GM06990 (cell line): ENCODE measurements at places on chromosomes 2 and 18.
A peak's percentile ranks its signal among the peaks of the same experiment; 100 is the strongest.

DNA sequence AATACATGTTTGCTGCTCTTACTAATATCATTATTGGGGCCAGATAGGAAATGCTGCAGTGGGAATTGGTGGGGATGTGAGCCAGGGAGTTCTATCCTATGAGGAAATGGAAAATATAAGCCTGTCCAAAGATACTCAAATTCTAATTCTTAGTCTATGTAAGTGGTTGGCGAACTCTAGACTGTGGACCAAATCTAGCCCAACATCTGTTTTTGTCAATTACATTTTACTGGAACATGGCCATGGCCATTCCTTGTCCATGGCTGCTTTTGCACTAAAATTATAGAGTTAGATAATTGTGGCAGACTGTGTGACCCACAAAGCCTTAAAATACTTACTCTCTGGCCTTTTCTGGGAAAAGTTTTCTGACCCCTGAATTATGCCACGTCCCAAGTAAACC, 113.3 kb downstream of the MGAT5 start:
- DNase-seq: no peak

DNA sequence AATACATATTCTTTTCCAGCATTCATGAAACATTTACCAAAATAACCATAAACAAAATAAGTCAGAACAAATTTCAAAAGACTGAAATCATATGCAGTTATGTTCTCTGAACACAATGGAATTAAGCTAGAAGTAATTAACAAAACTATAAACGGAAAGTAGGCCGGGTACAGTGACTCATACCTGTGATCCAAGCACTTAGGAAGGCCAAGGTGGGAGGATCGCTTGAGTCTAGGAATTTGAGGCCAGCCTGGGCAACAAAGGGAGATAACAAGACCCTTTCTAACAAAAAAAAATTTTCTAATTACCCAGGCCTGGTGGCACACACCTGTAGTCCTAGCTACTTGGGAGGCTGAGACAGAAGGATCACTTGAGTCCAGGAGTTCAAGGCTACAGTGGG, 14.9 kb downstream of the ATAD2B start:
- DNase-seq: no peak

GRCh38 chr2:143530758-143531157, 401.5 kb downstream of the ARHGAP15 start:
- no peak for DNase-seq

- peak; percentile 16 for DNase-seq
Observed at GRCh38 chr2:210626849-210627248, 70.5 kb downstream of the CPS1 start.

- no peak for DNase-seq
Observed at GRCh38 chr2:204849892-204850291, 304.6 kb downstream of the PARD3B start.

DNA sequence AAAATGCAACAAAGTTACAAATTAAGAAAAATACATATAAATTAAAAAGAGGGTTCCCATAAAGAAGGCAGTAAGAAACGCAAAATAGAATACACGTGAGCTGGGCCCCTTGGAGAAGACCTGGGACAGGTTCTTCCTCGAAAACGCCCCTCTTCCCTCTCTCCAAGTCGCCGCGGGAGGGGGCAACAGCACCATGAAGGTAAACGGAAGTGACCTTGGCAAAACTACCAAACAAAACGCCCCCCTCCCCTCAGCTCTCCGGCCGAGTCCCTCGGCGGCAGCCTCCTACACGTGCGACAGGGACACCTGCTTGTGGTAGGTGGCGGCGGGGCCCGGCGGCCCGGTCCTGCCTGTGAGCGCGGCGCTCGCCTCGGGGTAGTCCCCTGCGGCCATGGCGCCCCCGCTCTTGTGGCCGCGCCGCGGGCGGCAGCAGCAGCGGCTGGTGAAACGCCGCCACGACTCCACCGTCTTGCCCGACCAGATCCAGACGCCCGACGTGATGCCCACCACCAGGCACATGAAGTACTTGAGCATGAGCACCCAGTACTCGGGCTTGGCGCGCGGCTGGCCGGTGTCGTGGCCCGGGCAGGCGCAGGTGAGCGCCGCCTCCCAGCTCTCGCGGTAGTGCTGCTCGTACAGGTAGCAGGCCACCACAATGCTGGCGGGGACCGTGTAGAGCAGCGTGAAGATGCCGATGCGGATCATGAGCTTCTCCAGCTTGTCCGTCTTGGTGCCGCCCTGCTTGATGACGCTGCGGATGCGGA, 2.8 kb downstream of the FZD5 start:
- peak; percentile 37 for DNase-seq

DNA sequence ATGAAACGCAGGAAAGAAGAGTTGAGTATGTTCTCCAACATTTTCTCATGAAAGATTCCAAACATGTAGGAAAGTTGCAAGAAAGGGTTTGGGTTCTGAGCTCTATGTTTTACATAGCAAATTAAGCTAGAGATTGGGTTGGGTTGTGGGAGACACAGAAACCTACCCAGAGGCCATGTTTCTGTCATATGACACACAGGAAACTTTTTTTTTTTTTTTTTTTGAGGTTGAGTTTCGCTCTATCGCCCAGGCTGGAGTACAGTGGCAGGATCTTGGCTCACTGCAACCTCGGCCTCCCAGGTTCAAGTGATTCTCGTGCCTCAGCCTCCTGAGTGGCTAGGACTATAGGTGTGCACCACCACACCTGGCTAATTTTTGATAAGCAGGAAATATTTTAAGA, 57.6 kb downstream of the DOCK10 start:
- no peak for DNase-seq

GRCh38 chr2:53949457-53949856, 21.3 kb downstream of the PSME4 start:
- no peak for DNase-seq

DNA sequence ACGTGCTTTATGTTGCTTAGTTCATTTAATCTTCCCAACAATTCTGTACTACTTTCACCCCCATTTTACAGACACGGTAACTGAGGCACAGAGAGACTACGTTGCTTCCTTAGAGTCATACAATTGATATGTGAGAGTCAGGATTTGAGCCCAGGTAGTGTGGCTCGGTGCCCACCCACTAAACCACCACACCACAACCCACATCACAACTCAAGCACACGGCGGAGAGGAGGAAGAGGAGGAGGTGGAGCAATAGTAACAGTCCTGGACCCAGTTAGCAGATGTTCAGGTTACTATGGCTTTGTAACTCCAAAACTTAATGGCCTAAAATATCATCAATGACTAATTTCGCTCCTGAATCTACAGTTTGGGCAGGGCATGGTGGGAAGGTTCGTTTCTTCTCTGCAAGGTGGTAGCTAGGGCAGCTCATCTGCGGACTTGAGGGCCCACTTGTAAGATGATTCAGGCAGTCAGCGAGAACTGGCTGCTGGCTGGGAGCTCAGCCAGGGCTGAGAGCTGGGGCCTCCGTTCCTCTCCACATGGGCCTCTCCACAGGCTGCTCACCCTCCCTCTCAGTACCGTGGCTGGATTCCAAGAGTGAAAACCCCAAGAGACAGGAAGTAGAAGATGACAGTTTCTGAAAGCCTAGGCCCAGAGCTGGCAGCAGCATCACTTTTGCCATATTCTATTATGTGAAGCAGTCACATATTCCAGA, 167.1 kb downstream of the ZFP36L2 start:
- peak; percentile 63 for DNase-seq

- DNase-seq: no peak
Observed at GRCh38 chr2:179860255-179861026, 971 bp downstream of the ZNF385B start.

- no peak for DNase-seq
Observed at GRCh38 chr2:152420363-152420762, 85.4 kb downstream of the FMNL2 start.

DNA sequence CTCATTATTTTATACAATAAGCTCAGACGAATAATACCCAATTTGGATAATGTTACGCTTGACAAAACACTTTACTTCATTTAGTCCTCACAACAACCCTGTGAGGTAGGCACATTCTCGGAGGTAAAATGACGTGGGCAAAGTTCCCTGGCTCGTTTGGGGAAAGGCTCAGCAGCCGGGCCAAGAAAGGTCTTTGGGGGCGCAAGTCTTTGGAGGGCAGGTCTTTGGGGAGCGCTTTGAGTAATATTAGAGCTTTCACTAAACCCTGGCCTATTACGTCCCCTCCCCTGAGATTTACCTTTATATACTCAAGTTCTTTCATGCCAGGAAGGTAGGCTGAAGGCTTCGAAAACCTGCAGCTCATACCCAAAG, 427 bp downstream of the RBKS start:
- no peak for DNase-seq

GRCh38 chr2:65370387-65371073, 61.9 kb downstream of the SPRED2 start:
- no peak for DNase-seq

DNA sequence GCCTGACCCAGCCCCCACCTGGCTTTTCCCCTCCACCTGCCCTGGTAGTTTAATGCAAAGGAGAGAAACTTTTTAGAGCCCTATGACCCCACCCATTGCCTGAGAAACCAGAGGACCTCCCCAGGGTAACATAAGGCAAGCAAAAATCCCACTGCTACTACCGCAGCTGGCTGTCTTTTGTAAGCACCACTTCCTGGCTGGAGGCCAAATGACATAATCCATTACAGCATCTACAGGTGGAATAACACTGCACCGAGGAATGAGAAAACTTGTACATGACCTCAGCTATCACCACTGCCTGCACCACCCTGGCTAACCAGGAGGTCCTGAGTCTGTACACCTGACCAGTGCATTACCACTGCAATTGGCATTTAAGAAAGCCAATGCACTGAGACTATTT, 149.6 kb upstream of the GALNT5 start:
- no peak for DNase-seq

GRCh38 chr2:69180227-69180626, 167.2 kb downstream of the ANTXR1 start:
- DNase-seq: no peak

DNA sequence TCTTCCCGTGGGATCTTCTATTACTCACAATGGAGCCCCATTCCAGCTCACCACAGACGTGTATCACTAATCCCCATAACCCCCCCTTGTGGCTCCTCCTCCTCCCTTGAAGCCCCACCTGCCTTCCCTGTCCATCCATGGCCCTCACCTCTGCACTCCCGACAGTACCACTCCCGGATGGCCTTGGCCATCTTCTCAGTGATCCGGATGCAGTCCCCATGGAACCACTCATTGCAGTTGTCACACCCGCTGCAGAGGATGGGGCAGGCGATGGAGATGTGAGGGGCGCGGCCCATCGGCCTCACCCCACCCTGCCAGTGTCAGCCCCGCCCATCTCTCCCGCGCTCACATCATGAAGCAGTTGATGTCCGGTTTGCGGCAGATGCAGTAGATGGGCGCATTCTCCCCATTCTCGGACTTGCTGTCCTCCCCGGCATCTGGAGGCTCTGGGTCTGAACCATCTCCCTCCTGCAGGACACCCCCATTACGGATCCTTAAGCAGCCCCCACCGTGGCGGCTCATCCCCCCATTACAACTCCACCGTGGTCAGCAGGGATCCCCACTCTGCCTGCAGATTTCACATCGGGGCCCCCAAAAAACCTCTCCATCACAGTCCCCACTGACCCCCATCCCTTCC, 983 bp downstream of the CXXC1 start:
- DNase-seq: no peak

DNA sequence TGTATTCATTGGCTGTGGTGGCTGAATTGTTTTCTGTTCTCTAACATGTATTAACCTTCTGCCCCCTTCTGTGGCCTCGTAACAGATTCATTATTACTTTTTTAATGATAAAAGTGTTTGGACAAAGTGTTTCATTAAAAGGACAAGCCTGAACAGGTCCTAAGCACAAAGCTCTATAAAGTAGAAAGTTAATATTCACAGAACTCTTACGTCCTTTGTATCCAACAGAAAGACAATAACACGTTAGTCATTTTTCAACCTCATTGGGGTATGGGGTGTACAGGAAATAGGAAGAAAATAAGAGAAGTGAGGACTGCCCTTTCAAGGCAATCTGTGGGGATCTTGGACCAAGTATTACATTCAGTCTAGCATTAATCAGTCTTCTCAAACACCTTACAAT, 105.5 kb upstream of the RGPD4 start:
- DNase-seq: no peak

DNA sequence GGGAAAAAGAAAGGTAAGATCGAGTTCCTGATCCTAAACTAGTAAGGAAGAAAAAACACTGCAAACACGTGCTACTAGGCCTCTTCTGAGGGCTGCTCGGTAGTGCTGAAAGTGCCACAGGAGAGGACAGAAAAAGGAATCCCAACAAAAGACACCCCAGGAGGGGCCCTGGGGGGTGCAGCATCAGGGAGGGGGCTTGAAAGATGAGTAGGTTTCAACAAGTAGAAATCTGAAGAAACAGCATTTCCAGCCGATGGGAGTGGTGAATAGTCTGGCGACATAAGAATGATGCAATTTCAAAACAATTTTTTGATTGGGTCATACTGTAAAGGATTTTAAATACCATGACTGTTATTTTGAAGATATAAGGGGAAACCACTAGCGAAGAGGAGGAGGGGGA, 98.6 kb downstream of the NOL10 start:
- DNase-seq: no peak

GRCh38 chr2:65293376-65293775, 65.7 kb downstream of the ACTR2 start:
- DNase-seq: no peak

DNA sequence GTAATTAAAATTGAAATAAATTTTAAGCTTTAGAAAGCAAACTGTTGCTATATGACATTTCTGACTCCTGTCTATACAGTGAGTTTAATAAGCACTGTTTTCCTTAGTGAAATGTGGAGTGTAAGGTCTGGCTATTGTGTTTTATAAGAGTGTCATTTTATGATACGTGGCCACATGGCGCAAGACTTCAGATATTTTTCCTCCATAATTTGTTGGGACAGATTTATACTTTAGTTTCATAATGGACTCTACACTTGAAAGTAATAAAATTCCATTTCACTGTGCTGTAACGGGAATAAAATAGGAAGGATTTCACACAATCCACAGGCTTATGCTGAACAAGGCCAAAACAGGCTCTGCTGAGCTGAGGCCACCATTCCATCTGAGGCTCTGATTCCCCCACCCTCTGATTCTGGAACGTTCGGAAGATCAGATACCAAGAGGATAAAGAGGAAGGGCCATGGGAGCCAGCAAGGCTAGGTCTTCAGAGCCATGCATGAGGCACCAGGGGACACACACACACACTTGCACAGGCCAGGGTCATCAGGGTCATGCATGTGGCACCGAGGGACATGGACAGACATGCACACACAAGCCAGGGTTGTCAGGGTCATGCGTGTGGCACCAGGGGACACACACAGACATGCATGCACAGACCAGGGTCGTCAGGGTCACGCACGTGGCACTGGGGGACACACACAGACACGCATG, 35.6 kb downstream of the HDAC4 start:
- DNase-seq: no peak

DNA sequence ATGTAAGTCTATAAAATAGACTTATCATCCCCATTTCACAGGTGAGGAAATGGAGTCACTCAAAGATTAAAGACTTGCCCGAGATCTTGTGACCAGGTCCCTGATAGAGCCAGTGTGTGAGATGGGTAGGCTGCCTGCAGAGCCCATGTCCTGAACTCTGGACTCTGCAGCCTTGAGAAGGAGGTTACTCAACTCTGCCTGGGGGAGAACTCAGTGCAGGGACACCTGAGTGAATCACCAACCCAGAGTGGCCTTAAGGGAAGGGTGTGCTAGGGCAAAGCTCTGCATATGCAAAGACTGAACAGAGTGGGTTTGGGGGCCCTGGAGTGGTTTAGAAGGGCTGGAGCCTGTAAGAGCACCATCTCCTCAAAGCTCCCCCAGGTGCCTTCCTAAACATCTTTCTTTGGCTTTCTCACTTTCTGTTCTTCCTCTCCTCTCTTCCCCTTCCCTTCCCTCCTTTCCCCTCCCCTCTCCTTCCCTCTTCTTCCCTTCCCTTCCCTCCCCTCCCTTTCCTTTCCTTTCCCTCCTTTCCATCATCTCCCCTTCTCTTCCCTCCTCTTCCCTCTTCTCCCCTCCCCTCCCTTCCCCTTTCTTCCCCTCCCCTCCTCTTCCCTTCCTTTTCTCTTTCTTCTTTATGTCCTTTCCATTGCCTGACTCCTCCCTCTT, 67.6 kb downstream of the CELF4 start:
- no peak for DNase-seq
